IPS DF 19.7 (cell line): ENCODE measurements at places on chromosomes 6 and 20.

GRCh38 chr6:158040051-158040803 is 58.6 kb downstream of the SYNJ2 start:
- DNase-seq, result no peak

- no peak for DNase-seq
Measured at GRCh38 chr20:62378215-62378614, 8.7 kb upstream of the RPS21 start.

- DNase-seq, result no peak
Measured at GRCh38 chr20:24795436-24795835, 153.6 kb upstream of the CST7 start.

GRCh38 chr20:22523499-22524392 is 60.6 kb downstream of the FOXA2 start:
- no peak for DNase-seq

GRCh38 chr6:105058316-105058715 is 101.4 kb downstream of the LIN28B start:
- no peak for DNase-seq

- DNase-seq, result no peak
Measured at GRCh38 chr20:34995192-34995591, 39.5 kb downstream of the MYH7B start.

DNA sequence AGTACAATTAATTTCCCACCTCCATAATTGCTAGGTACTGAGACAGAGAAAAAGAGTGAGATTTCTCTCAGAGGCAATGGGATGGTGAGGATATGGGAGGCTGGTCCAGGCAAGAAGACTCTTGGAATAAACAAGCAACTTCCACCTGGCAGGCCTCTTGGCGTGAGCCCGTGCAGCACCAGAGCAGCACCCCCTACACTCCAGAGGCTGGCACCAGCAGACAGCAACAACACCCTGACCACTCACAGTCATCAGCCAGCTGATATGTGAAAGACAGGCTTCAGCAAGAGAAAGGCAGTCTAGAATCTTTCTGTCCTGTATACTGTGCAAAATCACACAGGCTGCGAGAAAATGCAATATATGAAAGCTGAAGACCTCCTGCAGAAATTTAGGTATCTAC is 59.7 kb downstream of the KIF13A start:
- DNase-seq, result no peak
